ENCODE measurements at places on chromosomes 3 and 15.

- DNase-seq, result no peak
These were observed 173.5 kb upstream of the LRRN1 start for GRCh38 chr3:3625544-3626271.

- no peak for DNase-seq
These were observed 11.0 kb downstream of the MRPL3 start for GRCh38 chr3:131491775-131492174.

GRCh38 chr15:71097890-71098289, 17.4 kb upstream of the THSD4 start:
- no peak for DNase-seq

DNA sequence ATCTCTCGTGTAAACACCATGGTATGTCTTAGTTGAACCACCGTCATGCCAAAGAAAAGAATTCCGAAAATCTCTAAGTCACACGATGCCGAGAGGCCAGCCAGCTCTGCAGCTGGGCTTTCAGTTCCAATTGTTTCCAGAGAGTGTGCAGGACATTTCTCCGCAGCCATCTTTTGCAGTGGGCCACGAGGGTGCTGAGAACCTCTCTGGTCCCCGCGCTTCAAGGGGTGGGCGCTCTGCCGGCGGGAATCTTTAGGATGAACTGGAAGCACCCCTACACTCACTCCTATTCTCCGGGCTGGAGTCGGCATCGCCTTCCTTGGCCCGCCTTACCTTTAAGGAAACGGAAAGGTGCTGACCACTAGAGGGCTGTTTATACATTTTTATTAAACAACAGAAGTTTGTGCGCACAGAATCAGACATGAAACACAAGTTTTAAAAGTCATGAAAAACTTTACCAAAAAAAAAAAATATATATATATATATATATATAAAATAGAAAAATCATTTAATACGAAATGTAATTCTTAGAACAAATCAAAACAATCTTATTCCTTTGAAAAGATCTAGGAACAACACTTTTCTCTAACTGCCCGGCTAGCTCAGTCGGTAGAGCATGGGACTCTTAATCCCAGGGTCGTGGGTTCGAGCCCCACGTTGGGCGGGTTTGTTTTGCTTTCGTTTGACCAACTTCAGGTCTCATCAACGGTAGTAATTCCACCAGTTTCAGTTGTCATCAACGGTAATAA, 12.5 kb upstream of the MORF4L1 start:
- DNase-seq, result peak; percentile 73

DNA sequence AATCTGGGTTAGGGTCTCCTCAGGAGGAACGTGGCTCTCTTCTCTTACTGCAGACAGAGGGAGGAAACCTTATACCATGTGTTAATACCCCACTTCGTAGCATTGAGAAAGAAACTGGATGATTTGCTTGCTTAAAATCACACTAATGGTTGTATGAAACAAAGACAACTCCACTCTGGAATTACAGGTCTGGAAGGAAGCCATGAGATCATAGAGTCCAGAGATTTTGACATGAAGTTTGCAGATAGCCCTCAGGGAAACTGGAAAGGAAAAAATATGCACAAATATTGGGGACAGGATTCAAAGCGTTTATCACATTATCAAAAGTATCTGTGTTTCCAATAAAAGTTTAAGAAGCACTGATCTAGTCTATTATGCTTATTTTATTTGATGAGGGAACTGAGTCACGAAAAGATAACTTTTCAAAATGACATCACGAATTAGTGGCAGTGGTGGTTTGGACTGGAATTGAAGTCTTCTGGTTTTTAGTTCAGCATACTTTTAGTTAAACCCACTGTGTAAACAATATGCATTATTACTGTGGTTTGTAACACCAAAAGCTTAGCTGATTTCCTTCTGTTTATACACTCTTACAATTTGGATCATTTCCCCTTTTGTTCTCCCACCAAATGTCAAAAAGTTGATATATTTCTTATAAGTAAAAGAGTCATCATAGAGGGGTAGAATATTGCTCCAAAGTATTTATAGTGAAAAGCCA, 16.8 kb downstream of the FGF7 start:
- DNase-seq, result no peak

- DNase-seq, result no peak
These were observed 1234.7 kb downstream of the NSUN3 start for GRCh38 chr3:95297581-95297980.

DNA sequence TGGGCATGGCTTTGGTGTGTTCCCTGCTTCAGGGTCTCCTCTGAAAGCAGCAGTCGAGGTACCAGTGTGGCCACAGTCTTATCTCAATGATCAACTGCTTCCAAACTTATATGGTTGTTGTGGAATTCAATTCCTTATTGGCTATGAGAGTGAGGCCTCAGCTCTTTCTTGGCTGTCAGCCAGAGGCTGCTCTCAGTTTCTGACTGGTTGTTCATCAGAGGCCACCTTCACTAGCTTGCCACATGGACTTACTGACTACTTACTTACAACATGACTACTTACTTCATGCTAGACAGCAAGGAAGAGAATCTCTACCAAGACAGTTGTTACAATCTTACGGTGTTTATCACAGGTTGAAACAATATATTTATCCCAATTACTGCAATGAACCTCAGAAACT, 789.2 kb downstream of the DIPK2A start:
- no peak for DNase-seq

DNA sequence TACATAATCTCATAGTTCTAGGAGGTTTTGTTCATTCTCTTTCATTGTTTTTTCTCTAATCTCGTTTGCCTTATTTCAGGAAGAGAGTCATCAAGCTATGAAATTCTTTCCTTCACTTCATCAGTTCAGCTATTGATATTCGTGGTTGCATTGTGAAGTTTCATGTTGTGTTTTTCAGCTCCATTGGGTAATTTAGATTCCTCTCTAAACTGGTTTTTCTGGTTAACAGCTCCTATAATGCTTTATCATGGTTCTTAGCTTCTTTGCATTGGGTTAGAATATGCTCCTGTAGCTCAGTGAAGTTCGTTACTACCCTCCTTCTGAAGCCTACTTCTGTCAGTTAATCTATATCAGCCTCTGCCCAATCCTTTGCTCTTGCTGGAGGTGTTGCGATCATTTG, 69.4 kb upstream of the CD96 start:
- no peak for DNase-seq

DNA sequence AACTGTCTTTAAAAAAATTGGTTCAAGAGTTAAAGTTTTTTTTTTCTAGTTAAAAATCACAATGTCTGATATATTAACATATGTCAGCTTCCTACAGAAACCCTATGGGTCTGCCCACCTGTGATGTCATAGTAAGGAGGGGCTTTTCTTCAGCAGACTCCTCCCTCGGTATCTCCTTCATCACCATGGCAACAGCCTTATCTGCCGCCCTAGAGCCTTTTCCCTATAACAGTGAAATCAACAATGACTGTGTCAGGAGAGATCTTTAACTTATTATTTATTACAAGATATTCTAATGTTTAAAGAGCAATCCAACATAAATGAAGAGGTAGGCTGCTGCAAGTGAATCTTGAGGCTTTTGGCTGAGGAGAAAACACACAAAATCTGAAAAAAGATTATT, 138.7 kb downstream of the PEX5L start:
- peak; percentile 15 for DNase-seq

- no peak for DNase-seq
These were observed 12.8 kb downstream of the RTP1 start for GRCh38 chr3:187210091-187210490.

GRCh38 chr3:66706890-66707289, 206.1 kb upstream of the LRIG1 start:
- DNase-seq, result no peak
